ENCODE measurements at places on chromosomes 4 and X.

GRCh38 chr4:70392057-70392776, 5.5 kb upstream of the OPRPN start:
- DNase-seq, result no peak

- no peak for DNase-seq
Measured at GRCh38 chr4:107862658-107863057, 37.9 kb downstream of the SGMS2 start.

DNA sequence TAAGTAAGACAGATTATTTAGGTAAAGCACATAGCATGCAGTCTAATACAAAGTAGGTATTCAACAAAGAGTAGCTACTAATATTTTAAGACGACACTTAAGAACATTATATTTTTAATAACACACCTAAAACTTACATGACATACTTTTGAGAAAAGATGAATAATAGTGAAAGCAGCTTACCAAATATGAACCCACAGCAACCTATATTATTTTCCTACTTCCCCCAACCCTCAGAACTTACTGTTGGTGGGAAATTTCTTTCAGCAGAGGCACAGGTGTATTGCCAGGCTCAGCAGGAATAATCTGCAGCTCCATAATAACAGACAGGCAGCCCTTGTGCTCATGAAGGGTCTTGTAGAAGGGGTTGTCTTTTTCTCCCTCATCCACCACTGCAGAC, 498.9 kb downstream of the GLUD2 start:
- no peak for DNase-seq

DNA sequence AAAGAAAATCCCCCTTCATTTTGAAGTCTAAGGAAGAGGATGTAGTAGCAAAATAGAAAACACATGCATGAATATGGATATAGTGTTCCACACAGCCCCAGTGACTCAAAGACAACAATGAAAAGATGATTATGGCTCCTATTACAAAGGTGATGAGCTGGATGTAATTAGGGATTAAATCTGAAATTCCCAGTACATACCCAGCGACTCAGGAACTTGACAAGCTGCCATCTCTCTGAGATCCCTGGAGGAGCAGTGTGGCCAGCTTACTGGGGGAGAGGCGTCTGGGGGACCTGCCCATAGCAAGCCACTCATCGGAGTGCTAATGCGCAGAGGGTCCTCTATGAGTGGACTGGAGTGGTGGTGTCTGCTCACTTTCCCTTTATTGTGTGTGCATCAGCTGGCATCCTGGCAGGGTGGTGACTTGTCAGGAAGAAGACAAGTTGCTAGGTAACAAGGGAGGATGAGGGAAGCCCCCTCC, 42.7 kb upstream of the MGST2 start:
- no peak for DNase-seq

DNA sequence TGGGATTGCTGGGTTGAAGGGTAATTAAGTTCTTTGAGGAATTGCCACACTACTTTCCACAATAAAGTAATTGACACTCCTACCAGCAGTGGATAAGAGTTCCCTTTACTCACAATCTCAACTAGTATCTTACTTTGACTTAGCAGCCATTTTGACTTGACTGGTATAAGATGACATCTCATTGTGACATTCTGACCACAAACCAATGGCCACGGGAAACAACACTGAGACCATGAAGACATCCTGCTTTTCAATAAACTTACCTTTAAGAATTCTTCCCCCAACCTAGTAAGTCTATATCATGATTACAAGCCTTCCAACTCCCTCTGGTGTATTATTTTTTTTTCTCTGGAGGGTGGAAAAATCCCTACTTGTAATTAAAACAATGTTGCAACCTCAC, 66.9 kb upstream of the WDR1 start:
- no peak for DNase-seq

GRCh38 chrX:9880237-9880636, 86.9 kb upstream of the CLDN34 start:
- no peak for DNase-seq

DNA sequence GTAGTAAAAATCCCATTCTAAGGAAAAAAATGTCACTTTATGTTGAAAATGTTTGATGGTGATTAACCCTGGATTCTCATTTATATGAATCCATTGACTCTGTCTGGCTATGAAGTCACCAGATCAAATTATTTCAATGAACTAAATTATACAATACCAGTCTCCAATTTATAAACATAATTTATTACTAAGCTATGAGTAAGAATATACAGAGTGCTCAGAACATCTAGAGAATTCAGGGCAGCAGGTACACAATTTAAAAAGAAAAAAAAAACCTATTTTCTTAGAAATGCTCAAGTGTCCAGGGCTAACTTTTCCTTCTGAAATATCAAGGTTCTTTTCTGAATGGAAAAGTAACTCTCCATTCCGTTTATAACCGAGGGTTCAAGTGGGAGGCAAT, 48.6 kb downstream of the VEGFC start:
- DNase-seq, result no peak

DNA sequence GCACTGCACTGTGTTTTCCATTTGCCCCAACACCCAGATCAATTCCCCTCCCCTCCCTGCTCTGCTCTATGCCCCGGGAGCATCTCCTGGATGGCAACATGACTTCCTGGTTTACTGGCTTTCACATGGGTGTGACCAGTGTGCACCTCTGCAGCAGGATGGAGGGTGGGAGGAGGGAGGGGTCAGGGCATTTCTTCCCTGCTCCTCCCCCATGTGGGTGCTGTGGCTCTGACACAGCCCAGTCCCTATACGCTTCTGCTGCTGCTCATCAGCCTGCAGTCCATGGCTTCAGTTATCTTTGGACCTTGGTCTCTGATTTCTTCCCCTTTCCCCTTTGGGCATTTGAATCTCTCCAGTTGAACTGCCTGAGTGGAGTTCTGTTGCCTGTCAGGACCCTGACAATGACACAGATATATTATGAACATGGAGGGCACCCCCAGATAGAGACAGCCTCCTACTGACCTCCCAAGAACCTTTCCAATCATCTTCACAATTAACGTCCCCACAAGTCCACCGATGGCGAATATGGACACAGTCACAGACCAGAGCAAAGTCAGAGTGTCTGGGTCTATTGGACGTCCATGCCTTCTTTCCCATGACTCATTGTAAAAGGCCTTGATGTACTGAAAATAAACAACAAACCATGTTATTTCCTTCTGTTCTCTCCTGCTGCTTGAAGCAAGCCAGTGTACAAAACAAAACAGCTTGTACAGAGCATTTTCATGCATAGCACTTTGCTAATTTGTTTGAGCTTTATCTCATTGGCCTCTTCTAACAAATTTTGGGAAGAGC, 24.8 kb downstream of the SLC2A9 start:
- DNase-seq, result no peak

DNA sequence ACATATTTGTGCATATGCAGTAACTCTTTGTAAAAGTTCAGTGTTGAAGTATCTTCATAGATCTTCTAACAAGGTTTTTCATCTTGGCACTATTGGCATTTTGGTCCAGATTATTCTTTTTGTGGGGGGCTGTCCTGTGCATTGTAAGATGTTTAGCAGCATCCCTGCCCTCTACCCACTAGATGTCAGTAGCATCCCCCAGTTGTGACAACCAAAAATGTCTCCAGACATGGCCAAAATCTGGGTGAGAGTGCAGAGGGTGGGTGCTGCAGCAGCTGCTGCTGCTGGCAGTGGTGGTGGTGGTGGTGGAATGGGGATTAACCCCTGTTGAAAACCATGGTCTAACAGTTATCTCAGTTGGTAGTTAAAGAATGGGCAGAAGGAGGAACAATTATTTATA, 370.0 kb downstream of the GPAT3 start:
- no peak for DNase-seq
